ENCODE measurements at places on chromosomes 3 and 15. TPM values are rescaled to one million over a fixed set of nuclear protein-coding genes. Genes with fewer than 3 reads are reported as not detected.

DHX30 gene
- 51.2 TPM for total RNA-seq

ARL14 gene
- not detected for total RNA-seq

ASB14 gene
- not detected for total RNA-seq

SLC26A6 gene
- 16.9 TPM for total RNA-seq

UPK1B gene
- total RNA-seq = not detected

DNAH12 gene
- total RNA-seq = under 0.01 TPM

SPESP1 gene
- 7.8 TPM for total RNA-seq

SCN5A gene
- total RNA-seq = 0.29 TPM

SLC22A14 gene
- total RNA-seq = 0.15 TPM

ISG20 gene
- total RNA-seq = 4.8 TPM

GRAMD2A gene
- 0.33 TPM for total RNA-seq

PLSCR5 gene
- total RNA-seq = not detected

STRA6 gene
- total RNA-seq = 0.83 TPM

CFAP100 gene
- not detected for total RNA-seq

LINGO1 gene
- total RNA-seq = not detected

LTF gene
- total RNA-seq = not detected

GTPBP8 gene
- total RNA-seq = 45.2 TPM

CCDC39 gene
- 0.17 TPM for total RNA-seq

GNB4 gene
- 64.7 TPM for total RNA-seq

STIMATE gene
- total RNA-seq = 9.9 TPM

SAXO2 gene
- total RNA-seq = 0.44 TPM

FANCD2OS gene
- not detected for total RNA-seq

SLC28A1 gene
- total RNA-seq = not detected

EPHB3 gene
- 18.0 TPM for total RNA-seq

TMEM45A gene
- total RNA-seq = 50.8 TPM

SEC22A gene
- 67.2 TPM for total RNA-seq

LRRC2 gene
- under 0.01 TPM for total RNA-seq

TTLL13 gene
- total RNA-seq = not detected

HDGFL3 gene
- 24.5 TPM for total RNA-seq

GOLGA6L10 gene
- total RNA-seq = under 0.01 TPM

LYZL4 gene
- not detected for total RNA-seq

ALDH1A3 gene
- total RNA-seq = 71.5 TPM

RHOV gene
- total RNA-seq = not detected

KY gene
- 1.6 TPM for total RNA-seq

SQOR gene
- total RNA-seq = 82.3 TPM

All from smooth muscle cell of trachea (primary cell).